ENCODE measurements at places on chromosomes 7 and 10. TPM values are rescaled to one million over a fixed set of nuclear protein-coding genes. Genes with fewer than 3 reads are reported as not detected.
A peak's percentile ranks its signal among the peaks of the same experiment; 100 is the strongest.

DNA sequence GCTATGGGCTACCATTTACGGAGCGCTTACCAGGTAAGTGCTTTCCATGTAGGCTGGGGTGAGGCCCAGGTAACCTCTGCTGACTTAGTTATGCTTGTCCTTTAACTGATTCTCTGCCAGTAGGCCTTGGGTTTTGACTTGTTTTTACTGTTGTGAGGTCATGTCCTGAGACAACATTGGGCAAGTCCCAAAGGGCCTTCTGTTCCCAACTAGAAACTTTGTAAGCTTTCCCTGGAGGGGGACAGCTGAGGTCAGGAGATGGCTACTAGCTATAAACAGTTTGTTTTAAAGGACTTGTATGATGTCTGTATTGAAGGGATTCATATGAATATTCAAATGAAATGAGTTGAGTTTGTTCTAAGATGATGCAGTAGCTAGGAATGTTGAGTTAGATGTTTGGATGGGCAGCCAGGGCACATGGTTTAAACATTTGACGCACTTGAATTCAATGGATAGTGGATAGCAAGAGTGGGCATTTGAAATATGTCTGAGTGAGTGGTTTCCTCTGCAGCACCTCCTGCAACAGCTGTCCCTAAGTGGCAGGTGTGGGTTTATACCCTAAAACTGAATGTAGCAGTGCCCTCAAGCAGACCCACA, 10.0 kb upstream of the SGPL1 start:
- DNase-seq = no peak

GRCh38 chr7:22066522-22066921, 120.8 kb upstream of the CDCA7L start:
- no peak for DNase-seq

DNA sequence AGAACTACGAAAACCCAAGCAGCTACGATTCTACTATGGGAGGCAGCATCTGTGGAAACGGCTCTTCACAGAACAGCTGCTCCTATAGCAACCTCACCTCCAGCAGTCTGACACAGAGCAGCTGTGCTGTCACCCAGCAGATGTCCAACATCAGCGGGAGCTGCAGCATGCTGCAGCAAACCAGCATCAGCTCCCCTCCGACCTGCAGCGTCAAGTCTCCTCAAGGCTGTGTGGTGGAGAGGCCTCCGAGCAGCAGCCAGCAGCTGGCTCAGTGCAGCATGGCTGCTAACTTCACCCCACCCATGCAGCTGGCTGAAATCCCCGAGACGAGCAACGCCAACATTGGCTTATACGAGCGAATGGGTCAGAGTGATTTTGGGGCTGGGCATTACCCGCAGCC, 81.6 kb upstream of the SAMD8 start:
- no peak for DNase-seq

DNA sequence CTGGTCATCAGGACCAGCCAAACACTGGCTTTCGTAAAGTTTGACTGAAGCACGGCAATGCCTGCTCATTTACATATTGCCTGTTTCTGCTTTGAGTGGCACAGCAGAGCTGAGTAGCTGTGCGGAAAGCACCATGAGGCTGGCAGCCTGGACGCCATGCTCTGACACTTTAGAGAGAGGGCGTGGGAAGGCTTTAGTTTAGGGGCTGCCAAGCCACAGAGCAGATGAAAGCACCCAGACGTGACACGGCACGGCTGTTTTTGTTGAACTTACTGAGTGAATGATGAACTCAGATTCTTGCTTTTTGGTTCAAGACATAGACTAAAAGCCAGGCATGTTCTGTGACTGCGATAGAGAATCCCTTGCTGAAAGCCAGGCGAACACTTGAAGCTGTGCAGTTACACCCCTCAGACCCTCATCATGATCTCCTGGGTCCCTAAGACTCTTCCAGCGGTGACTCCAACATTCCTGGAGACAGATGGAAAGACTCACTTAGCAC, 182.1 kb downstream of the ZMYND11 start:
- no peak for DNase-seq

GRCh38 chr7:83117466-83117865, 45.2 kb downstream of the PCLO start:
- no peak for DNase-seq

DNA sequence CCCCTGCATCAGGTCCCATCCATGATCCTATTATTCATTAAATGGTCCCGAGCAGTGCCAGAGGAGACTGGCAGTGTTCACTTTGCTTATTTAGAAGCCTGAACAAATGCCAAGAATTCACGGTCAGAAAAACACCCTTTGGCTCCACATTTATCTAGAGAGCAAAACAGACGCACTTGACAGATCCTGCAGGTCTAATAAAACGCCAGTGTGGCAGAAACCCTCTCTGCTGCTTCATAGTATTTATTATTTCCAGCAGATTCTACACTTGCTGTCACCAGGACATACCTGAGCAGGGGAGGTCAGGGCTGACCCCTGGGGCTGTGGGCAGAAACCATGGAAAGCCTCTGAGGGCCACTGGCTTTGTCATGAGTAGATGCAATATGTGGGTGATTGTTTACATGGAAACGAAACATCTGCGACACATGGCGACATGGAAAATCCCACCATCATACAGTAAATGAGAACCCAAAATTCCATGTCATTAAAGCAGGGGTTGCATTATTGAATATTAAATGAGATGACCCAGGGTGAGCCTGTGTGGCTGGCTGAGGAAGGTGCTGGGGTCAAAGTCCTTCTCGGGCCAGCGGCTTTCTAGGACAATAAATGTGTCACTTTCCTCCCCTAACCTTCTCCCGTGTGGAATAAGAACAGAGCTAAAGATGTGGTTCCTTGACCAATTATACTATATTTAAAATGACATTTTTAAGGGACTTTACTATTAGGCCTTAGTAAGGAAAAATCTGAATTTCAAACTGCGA, 205.9 kb upstream of the SVIL start:
- no peak for DNase-seq

- DNase-seq = no peak
These were observed 82.4 kb upstream of the SLC13A1 start for GRCh38 chr7:123282181-123282580.

DNA sequence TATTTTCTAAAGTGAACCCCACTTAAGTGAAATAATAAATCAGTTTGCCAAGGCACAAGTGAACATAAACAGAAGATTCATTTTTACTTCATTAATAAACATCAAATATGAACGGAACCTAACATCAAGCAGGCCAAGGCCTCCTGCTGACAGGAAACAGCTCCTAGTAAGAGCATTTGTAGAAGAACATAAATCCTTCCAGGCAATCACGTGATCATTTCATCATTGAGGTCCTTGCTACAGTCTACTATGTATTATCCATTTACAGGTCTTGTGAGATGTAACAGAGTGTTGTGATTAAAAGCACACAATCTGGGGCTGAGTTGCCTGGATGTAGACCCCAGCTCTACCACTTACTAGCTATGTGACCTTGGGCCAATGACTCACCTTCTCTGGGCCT, 70.6 kb downstream of the CALD1 start:
- no peak for DNase-seq

DNA sequence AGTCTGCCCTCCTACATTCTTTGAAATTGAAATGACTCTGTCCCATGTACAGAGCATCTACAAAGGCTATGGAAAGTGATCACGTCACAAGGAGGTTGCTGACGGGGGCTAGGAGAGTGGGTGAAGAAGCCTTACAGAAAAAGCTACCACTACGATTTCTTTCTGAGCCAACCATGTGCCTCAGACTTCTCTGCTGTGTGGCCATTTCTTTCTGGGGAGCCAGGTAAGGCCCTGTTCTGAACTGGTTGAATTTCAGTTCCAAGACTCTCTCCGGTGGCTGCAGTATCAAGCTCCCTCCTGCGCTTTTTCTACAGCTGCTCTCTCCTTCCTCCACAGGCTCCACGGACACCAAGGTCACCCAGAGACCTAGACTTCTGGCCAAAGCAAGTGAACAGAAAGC, 112.5 kb upstream of the PRSS1 start:
- DNase-seq = no peak

DNA sequence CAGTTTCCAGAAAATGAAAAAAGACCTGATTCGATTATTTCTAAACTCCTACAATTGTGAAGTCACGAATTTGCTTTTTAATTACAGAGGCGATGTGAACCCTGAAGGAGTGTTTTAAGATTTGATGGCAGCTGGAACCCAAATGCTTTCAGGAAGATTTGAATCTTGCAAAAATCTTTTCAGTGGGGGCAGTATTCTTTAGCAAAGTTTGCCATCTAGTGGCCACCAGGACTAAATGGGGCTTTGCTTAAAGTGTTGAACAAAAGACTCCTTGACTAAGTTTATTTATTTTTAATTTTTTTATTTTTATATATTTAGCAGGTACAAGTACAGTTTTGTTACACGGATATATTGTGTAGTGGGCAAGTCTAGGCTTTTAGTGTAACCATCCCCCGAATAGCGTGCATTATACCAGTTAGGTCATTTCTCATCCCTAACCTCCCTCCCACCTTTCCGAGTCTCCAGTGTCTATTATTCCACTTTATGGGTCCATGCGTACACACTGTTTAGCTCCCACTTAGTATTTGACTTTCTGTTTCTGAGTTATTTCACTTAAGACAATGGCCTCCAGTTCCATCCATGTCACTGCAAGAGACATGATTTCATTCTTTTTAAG, 98.8 kb downstream of the CACNB2 start:
- DNase-seq = peak; percentile 30

GRCh38 chr7:134434701-134435100, 24.2 kb downstream of the AKR1B1 start:
- no peak for DNase-seq

- no peak for DNase-seq
These were observed 42.4 kb upstream of the SEPTIN7 start for GRCh38 chr7:35758421-35758820.

DNA sequence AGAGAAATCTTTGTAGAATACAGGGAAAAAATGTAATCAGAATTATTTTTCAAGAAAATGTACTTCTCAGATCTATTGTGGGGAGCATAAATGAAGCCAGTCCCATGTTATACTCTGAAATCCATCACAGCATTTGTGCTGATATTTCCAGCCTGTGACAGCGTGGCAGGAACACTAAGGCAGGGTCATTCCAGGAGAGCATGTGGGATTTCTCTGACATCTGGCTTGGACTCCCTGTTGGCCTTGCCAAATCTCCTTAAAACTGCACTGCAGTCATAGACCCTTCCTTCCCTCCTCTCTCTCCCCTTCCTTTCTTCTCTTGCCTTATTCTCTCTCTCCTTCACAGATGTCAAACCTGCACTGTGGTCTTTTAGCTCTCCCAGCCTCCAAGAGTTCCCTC, 6.5 kb upstream of the TSPAN13 start:
- DNase-seq = no peak

- no peak for DNase-seq
These were observed 8.8 kb upstream of the SLC13A4 start for GRCh38 chr7:135736586-135737305.

GRCh38 chr7:71486414-71486813, 354.5 kb downstream of the GALNT17 start:
- DNase-seq = no peak

- no peak for DNase-seq
These were observed 62.7 kb downstream of the SEMA3E start for GRCh38 chr7:83586281-83586680.

DNA sequence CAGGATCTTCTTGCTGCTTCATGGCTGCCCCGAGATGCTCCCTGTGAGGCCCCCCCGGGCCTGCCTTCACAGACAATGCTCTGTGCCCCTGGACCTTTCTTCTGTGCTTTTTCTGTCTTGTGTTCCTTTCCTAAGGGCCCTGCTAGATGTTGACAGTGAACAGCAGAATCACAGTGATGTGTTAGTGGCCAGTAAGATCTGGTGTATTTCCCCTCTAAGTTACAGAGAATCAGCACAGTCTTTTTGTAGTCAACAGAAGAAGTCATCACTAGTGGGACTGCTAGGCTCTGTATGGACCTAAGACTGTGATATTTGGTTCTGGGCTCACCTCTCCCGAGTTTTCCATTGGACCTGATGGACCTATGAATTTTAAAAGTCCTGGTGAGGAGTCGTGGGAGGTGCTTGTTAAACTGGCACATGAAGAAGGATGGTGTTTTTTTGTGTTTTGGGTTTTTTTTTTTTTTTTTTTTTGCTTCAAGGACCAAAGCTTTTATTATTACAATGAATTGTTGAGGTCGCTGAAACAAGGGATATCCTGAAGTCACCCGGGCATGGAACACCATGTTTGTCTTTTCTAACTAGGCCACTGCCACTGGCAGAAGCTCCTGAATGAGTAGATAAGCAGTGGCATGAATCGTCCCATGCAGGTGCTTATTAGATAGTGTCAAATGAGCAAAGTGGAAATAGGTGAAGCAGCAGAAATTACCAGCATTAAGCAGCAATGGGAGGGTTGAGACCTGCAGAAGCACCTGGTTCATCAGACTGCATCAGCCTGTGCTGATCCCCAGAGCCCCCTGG, 194.8 kb downstream of the CELF2 start:
- no peak for DNase-seq

DNA sequence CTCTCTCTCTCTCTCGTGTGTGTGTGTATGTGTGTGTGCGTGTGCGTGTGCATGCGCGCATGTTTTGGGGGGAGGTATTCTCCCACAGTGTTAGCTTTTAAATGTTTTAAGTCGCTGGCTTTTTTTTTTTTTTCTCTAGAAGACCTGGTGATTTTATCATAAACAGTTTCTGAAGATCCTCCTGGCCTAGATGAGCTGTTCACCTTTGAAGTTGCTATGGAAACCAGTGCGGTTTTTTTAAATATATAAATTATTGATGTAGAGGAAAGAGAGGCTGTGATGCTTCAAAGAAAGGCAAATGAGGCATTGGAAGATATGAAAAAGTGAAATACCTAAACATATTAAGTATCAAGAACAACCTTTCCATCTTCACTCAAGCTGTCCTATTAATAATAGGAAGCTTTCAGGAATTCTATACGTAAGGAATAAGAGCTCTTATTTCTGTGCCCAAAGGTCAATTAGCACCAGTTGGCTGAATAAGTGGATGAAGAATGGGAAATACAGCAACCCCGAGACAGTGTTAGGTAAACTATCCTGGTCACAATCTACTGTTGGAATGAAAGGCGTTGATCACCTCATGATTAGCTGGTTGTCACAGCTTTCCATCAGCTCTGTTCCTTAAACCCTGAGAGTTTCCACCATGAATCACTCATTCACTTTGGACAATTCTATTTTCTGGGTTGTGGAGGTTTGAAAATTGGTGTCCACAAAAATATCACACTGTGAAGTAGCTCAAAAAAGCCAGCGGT, 66.5 kb upstream of the SLC35G1 start:
- no peak for DNase-seq

GRCh38 chr7:95867309-95867708, 95.0 kb downstream of the DYNC1I1 start:
- DNase-seq = no peak

AUTS2 gene
- total RNA-seq = 0.02 TPM

CROT gene
- total RNA-seq = 14.3 TPM

SLC26A5 gene
- total RNA-seq = not detected

HTR5A gene
- not detected for total RNA-seq

CYP3A4 gene
- not detected for total RNA-seq

SLC26A3 gene
- not detected for total RNA-seq

Data from HFFc6 (cell line).